ENCODE measurements at places on chromosomes 6 and 20.
A peak's percentile ranks its signal among the peaks of the same experiment; 100 is the strongest.

GRCh38 chr6:79413562-79414002, 123.6 kb downstream of the LCA5 start:
- no peak for DNase-seq

DNA sequence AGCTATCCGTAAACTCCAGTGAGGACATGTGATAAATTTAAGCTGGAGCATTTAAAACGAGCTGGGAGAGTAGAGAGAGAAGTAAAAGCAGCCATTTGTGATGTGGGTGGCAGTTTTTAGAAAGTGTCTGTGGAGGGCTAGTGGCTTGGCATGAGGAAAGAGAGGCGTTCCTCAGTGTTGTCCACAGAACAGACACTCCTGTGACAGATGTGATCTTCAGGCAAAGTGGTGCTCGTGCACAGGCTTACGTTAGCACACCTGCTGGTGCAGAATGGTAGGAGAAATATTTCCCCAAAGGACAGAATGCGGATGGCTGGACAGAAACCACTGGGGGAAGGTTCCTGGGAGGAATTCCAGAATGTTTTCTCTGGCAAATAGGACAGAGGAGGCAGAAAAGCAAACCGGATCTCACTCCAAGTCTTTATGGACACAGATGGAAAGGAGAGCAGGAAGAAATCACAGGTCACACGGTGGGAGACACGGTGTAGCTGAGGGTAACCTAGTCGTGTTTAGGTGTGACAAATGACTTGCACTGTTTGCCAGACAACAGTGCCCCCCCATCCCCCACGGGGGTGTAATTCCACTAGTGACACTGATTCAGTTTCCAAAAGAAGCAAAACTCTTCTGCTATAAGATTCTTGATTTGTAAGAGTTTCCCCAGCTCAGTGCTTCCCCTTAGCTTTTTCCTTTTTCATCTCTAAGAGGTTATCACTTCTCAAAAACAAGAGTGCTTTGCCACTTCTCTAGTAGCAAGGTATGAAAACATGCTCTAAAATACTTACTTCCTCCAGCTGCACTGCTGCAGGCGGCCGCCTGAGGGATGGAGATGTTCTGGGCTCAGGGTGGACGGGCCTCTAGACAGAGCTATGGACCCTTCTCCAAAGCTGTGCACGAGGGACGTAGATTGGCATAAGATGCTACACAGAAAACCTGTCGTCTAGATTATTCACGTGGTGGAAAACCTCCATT, 293.2 kb downstream of the QKI start:
- no peak for DNase-seq

DNA sequence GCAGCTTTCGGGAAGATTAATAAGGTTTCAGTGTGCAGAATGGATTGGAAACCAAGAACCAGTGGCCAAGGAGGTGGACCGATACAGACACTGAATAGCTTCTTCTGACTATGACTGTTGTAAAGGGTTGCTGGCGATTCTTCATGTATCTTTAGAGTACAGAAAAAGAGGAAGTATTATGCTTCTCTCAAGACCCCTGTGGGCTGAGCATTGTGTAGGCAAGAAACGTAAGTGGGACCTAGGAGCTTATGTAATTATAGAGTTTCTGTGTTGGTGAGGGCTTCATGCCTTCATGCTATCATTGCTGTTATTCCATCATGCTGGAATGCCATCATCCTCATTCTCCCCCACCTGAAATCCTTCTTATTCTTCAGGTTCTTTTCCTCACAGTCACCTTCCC, 105.4 kb upstream of the AKIRIN2 start:
- DNase-seq, result no peak

GRCh38 chr6:4687989-4688947, 87.9 kb upstream of the CDYL start:
- DNase-seq, result no peak

- DNase-seq, result no peak
These were observed 102.5 kb downstream of the CD24 start for GRCh38 chr6:106872049-106872448.

DNA sequence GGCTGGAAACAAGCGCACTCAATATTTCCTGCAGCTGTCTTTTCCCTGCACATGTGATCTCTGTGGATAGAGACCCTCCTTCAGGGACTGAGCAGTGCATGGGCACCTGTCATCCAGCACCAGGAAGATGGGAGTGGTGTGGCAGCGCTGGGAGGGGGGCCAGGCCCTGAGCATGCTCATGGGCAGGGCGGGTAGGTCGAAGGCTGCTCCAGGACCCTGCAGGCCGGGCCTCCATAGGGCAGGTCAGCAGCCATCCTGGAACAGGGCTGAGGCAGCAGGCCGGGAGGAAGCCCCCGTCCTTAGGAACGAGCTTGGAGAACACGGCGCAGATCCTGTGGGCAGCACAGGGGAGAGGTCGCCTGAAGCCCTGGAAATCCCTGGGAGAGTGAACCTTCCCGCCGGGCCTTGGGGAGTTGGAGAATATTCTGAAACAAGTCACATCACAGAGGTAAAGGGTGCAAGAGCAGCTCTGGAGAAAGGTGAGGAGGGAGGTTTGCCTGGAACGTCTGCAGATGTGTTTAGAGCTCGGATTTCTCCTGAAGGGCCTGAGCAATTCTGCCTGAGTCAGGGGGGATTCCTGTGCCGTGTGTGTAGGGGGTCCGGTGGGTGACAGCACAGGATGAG, 133.2 kb downstream of the SMOC2 start:
- no peak for DNase-seq

DNA sequence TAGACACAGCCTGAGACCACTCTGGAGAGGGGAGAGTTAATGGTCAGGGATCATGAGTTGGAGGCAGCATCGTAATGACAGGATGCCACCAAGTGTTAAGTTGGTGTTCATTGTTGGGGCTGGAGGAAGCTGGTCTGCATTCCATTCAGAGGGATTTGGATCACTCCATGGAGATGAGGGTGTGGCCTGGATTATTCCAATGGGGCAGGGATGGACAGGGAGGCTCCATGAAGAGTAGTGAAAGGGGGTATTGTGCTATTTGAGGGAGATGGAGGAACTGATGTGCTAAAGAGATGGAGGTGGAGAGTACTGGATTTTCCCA, 1.1 kb downstream of the SAPCD1 start:
- DNase-seq, result no peak

GRCh38 chr6:99032396-99032795, 84.7 kb upstream of the FBXL4 start:
- no peak for DNase-seq

GRCh38 chr6:157211603-157212455, 111.5 kb downstream of the TMEM242 start:
- no peak for DNase-seq

DNA sequence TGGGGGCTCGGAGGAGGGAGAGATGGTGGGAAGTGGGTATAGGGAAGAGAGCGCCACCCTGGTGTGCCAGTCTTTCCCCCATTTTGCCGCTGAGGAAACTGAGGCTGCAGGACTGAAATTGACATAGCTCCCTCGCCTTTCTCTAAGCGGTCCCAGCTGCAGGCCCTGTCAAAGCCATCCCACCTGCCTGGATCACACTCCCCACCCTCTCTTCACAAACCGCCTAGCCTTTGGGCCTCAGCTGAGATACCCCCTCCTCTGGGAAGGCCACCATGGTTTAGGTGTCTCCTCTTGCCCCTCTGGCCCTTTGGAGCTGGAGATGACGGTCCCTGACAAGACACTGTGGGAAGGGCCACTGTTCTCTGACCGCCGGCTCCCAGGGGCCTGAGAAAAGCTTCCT, 16.9 kb downstream of the SRC start:
- DNase-seq, result no peak

GRCh38 chr20:48102931-48103660, 317.8 kb upstream of the SULF2 start:
- DNase-seq, result no peak

DNA sequence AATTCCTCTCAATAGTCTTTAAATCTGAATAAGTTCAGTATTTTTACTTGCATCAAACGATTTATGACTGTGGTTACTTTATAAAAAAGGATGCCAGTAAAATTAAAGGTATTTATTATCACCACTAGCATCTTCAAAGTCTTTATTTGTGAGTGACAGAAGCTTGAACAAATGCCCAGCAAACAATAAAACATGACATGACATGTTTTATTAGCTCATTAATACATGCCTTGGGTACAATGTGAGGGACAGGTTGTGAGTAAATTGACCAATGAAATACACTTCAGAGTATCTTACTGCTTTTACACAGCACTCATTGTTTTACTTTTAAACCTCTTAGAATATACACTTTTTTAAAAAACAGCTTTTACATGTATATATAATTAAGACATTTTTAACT, 113.4 kb upstream of the BEND3 start:
- DNase-seq, result no peak

GRCh38 chr6:138662471-138662870, 111.1 kb upstream of the CCDC28A start:
- no peak for DNase-seq

- DNase-seq, result no peak
These were observed 10.8 kb upstream of the UST start for GRCh38 chr6:148735989-148736388.

GRCh38 chr6:11232770-11233626, 530 bp upstream of the NEDD9 start:
- DNase-seq, result no peak

- peak; percentile 78 for DNase-seq
These were observed 38.8 kb downstream of the SRC start for GRCh38 chr20:37384683-37385174.

DNA sequence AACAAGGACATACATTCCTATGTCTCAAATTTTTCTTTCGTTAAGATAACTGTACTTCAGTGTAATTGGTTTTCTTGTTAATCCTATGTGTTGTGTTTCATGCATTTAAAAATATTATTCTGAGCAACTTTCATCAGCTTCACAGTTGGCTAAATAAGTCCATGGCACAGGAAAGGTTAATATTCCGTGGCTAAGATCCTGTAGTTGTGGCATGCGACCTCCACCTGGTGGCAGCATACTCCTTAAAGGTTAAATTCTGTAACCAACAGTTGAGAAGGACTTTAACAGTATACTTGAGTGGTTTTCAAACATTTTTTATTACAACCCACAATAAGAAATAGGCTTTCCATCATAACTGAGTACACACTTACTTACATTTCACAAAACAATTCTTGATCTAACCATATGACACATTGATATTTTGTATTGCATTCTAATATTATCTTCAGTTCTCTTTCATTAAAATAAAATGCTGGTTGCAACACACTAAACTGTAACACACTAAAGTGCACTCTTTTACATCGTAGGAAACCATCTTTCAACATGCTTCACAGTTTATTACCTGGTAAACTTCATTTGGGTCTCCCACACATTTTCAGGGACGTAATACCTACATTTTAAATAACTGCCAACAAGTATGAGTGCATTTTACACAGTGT, 118.3 kb downstream of the SLX4IP start:
- peak; percentile 26 for DNase-seq

- DNase-seq, result no peak
These were observed 33.5 kb downstream of the CYB5R4 start for GRCh38 chr6:83893024-83893423.

GRCh38 chr6:149468179-149468578, 16.6 kb downstream of the ZC3H12D start:
- DNase-seq, result no peak

- no peak for DNase-seq
These were observed 419.2 kb downstream of the EPM2A start for GRCh38 chr6:145315982-145316600.

DNA sequence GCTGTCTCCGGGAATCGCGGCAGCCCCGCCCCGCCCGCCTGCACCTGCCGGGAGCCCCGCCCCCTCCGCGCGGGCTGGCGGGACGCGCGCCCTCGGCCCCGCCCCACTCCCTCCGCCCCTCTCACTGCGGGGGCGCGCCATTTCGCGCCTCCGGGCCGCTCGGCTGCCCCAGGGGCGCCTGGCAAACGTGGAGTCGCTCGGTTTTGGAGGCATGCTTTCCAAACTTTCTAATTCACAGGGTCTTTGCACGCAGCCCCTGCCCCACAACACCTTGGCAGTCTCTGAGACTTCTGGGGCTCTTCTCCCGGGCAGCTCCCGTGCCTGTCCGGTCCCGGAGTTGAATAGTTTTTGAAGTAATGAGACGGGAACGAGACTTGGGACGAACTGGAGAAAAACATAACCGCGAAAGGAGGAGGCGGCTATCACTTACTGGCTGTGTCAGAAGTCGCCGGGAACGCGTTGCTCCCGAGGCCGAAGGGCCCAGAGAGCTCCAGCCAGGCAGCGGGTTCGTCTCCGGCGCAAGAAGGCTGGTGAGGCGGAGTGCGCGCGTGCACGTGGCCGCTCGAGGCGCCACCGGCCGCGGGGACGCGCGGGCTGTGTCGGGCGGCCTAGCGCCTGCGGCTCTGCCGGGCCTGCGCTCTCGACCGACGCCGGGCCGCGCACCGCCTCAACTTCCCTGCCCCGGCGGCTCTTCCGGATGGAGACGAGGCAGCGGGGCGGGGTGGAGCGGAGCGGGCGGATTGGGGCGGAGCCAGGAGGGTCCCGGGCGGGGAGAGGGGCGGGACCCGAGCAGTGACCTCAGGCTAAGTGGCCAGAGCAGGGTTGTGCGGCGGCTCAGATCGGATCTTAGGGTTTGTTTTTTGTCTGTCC, at the start of gene MCM9:
TSS of gene MCM9 (minus strand) at position 699 of the 870 bp plus-strand sequence. CDS start 3,436 bp downstream, outside the sequence.
- DNase-seq, result peak; percentile 88

DNA sequence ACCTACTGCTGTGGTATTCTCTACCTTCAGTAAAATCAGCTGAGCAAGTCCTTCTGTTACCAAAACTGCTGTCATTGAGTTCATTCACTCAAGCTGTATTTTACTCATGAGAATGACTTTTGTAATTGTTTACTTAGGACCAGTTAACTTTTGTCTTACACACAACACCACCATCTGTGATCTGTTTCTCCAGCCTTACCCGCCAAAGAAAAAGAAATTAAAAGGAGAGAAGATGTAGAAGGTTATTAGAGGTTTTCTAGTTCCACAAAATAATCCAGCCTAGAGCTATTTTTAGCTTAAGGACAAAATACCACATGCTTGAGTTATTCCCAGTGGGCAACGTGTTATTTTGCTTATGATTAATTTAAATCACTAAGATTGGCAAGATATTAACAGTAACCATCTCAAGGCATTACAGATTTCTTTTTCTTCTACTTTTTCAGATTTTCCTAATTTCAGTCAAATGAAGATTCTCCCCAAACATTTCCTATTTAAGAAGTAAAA, 38.2 kb downstream of the FAM8A1 start:
- DNase-seq, result no peak

DNA sequence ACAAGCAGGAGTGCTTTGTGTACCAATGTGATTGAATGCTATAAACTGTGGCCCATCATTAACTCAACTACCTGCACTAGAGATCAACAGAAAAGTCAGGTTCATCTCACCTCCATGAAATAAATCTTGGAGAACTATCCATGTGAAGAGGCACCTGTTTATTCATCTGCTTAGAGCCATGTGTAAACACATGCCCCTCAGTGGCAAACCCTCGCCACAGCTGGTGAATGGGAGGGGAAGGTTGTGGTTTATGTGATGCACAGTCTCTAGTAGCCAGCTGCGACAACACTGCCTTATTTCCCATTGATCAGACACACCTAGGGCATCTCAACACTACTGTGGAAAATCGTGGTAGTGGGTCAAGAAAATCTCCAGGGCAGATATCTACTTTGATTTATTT, 640.2 kb downstream of the PTPRT start:
- no peak for DNase-seq

DNA sequence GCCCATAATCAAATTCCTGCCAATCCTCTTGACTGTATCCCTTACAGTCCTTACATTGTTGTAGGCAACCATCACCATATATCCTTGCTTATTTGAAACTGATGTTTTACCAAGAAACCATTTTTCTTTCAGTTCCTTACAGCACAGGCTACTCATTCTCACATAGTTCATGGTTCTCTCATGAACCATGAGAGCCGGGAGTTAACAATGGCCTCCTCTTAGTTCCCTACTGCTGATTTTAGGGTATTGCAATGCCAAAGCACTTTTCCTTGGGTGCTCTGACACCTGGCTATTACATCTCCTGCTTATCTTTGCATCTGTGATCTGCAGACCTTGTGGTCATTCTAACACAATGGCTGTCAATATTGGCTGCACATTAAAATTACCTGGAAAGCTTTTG, 133.4 kb downstream of the MYB start:
- DNase-seq, result no peak
